Urothelium cell line (cell line): ENCODE measurements at places on chromosomes 2 and 18.

GRCh38 chr2:109530712-109531111 lies 83.1 kb downstream of the SEPTIN10 start:
- no peak for DNase-seq

DNA sequence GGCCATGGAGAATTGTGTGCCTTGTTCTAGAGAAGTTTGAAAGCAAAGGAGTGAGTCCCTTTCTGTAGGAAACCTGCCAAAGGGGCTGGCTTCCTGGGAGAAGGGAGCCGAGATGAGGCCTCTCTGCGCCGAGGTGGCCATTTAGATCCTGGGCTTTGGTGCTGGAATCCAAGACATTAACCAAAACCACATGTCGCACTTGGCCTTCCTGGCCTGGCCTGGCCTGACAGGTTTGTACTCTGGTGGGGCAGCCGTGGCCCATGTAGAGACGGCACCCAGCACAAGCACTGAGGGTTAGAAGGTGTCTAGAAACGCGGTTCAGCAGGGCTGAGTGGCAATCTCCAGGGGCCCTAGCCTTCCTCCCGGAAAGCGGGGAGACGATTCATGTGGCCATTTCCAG lies 7.1 kb downstream of the CNNM3 start:
- no peak for DNase-seq

GRCh38 chr18:22169889-22170420 lies 566 bp downstream of the GATA6 start:
- DNase-seq, result no peak

GRCh38 chr2:176099728-176100546 lies at the start of gene HOXD12:
Gene HOXD12 (plus strand): TSS chr2:176099795. CDS start chr2:176099802, 7 bp downstream.
- no peak for DNase-seq

DNA sequence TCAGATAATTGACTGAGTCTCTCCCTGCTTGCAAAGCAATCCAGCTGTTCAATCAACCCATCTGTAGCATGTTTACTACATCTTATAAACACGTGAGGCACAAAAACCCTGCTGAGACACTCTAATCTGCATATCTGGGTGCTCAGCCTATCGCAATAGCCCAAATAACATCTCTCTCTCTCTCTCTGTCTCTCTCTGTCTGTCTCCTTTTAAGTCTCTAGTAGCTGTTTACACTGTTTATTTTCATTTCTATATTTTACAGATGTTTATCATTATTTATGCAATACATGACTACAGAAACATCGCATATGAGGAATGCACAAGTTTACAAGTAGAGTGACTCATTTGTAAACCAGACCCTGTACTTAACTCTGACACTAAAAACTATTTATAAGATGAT lies 422.1 kb upstream of the DSEL start:
- no peak for DNase-seq

DNA sequence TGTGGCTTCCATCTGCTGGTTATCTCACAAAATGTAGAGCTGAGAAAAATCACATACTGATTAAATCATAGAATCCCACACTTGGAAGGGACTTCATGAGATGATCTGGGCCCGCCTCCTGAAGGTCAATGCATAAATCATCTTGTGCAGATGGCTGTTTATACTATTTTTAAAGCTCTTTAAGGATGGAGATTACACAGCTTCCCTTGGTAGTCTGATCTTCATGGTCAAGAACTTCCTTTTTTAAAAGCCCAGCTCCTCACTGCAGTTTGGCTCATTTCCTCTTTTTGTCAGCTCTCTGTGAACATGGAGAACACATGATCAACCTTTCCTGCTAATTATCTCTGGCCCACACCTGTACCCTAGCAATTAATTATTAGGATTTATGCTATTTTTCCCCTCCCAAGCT lies 25.9 kb downstream of the GCG start:
- no peak for DNase-seq

DNA sequence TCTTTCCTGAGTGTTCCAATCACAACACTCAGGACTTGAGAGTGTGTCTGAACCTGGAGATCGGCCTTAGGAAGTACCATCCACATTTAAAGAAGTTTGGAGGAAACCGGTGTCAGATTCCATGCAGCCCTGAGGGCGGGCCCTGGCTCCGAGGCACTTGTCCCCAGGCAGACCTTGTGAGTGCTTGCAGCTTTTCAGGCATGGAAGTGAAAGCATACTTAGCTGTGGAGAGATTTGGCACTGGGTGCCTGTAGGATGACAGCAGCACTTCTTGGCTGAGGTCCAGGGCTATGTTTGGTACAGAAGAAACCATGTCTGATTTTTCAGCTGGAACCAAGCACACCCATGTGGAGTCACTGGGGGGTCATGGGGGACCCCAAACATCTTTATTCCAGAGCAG lies 230.8 kb downstream of the SEPTIN10 start:
- peak; percentile 40 for DNase-seq

- DNase-seq, result no peak
These were observed 333.1 kb downstream of the ZNF516 start for GRCh38 chr18:76161983-76162382.

DNA sequence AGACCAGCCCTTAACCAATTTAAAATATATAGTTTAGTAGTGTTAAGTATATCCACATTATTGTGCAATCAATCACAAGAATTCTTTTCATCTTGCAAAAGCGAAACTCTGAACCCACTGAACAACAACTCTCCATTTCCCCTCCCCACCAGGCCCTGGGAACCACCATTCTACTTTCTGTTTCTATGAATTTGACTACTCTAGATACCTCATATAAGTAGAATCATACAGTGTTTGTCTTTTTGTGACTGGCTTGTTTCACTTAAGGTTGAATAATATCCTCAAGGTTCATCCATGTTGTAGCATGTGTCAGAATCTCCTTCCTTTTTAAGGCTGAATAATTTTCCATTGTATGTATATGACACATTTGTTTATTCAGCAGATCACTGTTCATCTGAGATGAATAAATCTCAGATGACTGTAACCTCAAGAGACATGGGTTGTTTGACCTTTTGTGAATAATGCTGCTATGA lies 8.1 kb upstream of the SOS1 start:
- no peak for DNase-seq

DNA sequence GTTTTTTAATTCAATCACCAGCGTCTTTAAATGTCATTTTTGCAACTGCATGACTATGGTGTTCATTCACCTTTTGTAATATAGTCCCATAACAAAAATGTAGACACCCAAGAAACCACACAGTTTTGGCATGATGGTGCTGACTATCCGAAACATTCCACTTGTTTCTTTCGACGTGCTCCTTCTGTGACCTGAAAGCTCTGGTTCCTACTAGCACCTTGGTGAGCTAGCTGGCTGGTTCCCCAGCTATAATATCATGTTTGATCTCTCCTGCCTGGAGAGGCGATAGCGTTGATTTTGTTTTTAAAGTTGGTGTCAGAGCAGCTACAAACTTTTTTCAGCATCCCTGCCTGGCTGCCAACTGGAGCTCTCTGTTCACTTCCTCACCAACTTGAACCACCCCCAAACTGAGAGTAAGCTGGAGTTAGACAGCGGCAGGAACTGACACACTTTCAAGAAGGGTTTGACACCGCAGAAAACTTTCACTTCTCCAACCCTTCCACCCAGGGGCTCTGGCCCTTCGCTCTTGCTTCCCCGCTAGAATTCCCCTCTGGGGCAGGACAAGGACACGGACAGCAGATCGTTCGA lies 1.1 kb downstream of the ATAD2B start:
- DNase-seq, result peak; percentile 46

DNA sequence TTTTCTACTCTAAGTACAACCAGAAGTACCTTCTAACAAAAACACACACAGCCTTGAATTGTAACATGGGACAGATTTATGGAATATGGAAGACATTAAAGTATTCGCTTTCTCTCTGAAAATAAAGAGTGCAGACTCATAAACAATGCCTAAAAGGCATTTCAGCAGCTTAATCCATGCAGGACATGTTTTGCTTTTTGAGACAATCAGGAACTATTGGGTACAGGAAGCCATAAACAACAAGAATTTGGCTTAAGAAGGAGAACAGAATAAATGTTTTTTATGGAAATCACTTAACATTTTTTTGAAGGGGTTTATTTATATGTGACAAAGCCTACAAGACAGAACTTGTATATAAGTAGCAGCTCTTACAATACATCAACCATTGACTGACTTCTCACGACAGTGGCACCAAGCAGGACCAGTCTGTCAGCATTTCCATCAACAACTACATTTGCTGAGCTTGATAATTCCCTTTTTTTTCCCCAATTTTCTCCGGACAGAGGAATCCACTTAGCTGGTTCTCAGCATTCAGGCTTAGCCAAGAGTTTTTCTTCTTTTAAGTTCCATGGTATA lies 140.1 kb downstream of the EXOC6B start:
- no peak for DNase-seq

DNA sequence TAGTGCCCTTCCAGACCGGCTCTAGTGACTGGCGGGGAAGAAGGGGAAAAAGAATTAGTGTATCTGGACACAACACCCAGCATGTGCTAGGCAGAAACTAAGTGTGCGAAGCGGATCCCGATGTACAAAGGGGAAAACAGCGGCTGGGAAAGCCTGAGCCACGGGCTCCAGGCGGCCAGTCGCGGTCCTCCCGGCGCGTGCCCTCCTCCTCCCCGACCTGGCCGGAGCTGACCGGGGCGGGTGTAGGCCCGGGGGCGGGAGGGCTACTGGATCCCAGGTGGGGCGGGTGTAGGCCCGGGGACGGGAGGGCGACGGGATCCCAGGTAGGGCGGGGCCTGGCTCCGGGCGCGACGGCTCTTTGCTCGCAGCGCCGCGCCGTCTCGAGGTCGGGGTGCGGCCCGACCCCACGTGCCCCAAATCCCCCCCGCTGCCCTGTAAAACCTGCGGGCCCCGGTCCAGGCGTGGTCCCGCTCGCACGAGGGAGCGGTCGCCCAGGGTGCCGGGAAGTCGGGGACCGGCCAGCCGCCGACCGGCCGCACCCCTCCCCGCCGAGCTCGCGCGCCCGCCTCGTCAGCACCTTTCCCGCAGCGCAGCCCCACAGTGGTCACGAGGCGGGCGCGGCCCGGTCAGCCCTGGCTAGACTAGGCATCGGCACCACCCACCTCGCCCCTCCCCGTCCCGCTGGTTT lies 48.8 kb downstream of the C2orf42 start:
- peak; percentile 66 for DNase-seq

- DNase-seq, result peak; percentile 28
These were observed 47.2 kb downstream of the C1QL2 start for GRCh38 chr2:119111115-119111975.

GRCh38 chr2:55137024-55137958 lies 87.0 kb upstream of the RTN4 start:
- DNase-seq, result no peak

- peak; percentile 9 for DNase-seq
These were observed 516.7 kb downstream of the NR4A2 start for GRCh38 chr2:155815851-155816250.

DNA sequence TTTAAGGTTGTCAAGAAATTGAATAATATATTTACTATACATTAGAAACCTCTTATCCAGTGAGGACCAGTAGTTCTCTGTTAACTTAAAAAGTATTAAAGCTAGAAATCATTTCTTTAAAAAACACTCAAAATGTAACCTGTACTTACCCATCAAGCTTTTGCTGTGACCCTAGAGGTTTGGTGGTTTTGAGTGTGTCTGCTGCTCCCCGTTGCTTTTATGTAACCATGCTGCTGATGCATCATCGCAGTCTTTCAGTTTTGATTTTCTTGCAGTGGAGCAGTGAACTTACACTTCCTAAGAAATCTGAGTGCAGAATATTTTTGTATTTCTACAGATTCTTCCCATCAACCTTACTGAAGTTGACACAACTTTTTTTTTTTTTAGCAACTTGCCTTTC lies 34.2 kb downstream of the MRPS9 start:
- DNase-seq, result no peak

- DNase-seq, result no peak
These were observed 16.8 kb downstream of the TMEM17 start for GRCh38 chr2:62489162-62489561.

DNA sequence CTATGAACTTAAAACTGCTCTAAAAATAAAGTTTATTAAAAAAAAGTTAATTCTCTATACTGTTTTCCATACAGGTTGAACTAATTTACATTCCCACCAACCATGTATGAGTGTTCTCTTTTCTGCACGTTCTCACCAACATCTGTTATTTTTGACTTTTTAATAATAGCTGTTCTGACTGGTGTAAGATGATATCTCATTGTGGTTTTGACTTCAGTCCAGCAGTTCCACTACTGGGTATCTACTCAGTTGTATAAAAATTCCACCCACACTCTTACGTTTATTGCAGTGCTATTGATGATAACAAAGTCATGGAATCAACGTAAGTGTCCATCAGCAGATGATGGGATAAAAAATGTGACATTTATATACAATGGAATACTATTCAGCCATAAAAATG lies 33.7 kb downstream of the SPAG16 start:
- DNase-seq, result no peak

DNA sequence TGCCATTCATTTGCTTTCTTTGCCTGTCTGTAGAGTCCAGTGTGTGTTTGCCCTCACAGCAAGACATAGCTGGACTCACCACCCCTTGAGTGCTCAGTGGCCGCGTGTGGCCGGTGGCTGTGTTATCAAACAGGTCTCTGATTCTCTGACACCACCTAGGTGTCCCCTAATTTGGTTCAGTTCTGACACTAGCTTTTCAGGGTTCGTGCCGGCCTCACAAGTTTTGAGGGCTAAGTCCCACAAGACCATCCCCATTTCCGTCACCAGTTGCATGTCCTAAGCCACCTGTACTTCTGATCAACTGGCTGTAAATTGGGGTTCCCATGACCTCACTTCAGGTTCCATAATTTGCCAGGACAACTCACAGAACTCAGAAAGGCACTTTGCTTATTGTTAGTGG lies 23.5 kb downstream of the NCK2 start:
- DNase-seq, result no peak

DNA sequence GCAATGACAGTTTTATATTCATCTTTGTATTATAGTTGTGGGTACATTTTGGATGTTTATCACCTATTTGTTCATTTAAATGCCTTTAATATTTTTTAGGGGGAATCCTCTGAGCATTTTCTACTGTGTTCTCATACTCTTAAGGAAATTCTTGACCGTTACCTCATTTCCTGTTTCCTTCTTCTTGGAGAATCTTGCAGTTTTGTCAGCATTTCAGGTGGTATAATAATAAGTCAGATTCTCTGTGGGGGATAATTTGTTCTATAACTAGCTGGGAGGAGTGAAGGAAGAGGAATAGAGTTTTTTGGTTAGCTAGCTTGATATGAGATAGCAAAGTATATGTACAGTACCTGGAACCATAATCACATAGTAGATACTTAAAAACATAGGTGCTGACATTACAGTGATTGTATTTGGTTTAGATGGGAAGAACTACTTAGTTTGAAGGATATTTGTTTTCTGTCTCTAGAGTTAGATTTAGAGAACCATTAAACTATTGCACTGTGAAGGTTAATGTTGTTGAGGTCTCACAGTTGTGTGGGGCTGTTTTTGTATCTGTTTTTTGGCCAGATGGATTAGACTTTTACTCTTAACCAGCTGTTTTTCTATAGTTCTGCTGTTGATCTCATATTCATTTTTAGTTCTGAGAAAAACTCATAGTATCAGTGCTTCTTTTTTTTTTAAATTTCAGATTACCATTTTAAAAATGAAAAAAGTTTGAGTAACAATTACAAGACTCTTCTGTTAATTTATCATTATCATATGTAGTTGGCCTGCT lies 14.2 kb downstream of the MTX2 start:
- DNase-seq, result no peak
